ENCODE measurements at places on chromosomes 11 and 22. TPM values are rescaled to one million over a fixed set of nuclear protein-coding genes. Genes with fewer than 3 reads are reported as not detected.

LDHAL6A gene
- polyA plus RNA-seq: not detected

METTL15 gene
- polyA plus RNA-seq: 4.7 TPM

NUDT22 gene
- 95.2 TPM for polyA plus RNA-seq

KRTAP5-7 gene
- polyA plus RNA-seq: 0.01 TPM

HORMAD2 gene
- not detected for polyA plus RNA-seq

LARGE2 gene
- not detected for polyA plus RNA-seq

EED gene
- 17.3 TPM for polyA plus RNA-seq

MEI1 gene
- polyA plus RNA-seq: 1.3 TPM

NELL1 gene
- polyA plus RNA-seq: not detected

OR4D5 gene
- polyA plus RNA-seq: not detected

PACSIN2 gene
- polyA plus RNA-seq: 24.3 TPM

TMEM121B gene
- 1.2 TPM for polyA plus RNA-seq

RFPL2 gene
- polyA plus RNA-seq: 0.03 TPM

FOLH1 gene
- polyA plus RNA-seq: 0.03 TPM

SMTNL1 gene
- not detected for polyA plus RNA-seq

FDXACB1 gene
- 1.3 TPM for polyA plus RNA-seq

CD248 gene
- 8.6 TPM for polyA plus RNA-seq

BAIAP2L2 gene
- polyA plus RNA-seq: 0.28 TPM

GSTT2 gene
- 2.5 TPM for polyA plus RNA-seq

SLC35F2 gene
- polyA plus RNA-seq: 0.88 TPM

RFPL1 gene
- polyA plus RNA-seq: not detected

CCDC188 gene
- 0.51 TPM for polyA plus RNA-seq

MMP20 gene
- polyA plus RNA-seq: not detected

Data from heart right ventricle (tissue), 16 donors.